Bladder microvascular endothelial cell (primary cell): ENCODE measurements at places on chromosomes 12 and 14. TPM values are rescaled to one million over a fixed set of nuclear protein-coding genes. Genes with fewer than 3 reads are reported as not detected.

TAMALIN gene
- 32.1 and 46.0 TPM in 2 replicates for total RNA-seq

WNT5B gene
- 0.32 and 0.44 TPM in 2 replicates for total RNA-seq

TMPRSS12 gene
- total RNA-seq = not detected in 2 replicates

MOK gene
- 1.8 and 2.8 TPM in 2 replicates for total RNA-seq
